ENCODE measurements at places on chromosomes 4 and X.

DNA sequence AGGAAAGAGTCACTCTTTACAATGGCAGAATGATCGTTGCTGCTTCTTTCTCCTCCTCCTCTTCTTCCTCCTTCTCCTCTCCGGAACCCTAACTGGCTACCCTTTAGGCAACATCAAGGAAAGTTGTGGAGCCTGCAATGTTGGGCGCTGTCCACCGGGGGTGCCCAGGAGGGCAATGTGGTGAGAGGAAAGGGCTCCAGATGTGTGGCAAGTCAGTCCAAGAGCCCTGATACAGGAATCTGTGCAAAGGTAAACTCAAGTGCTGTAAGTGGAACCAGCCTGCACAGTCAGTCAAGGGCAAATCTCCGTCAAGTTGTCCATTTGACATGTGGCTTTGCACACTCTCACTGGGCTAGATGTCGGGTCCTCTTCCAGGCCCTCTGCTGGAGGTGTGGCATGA is 2.8 kb downstream of the RTL5 start:
- DNase-seq = no peak

DNA sequence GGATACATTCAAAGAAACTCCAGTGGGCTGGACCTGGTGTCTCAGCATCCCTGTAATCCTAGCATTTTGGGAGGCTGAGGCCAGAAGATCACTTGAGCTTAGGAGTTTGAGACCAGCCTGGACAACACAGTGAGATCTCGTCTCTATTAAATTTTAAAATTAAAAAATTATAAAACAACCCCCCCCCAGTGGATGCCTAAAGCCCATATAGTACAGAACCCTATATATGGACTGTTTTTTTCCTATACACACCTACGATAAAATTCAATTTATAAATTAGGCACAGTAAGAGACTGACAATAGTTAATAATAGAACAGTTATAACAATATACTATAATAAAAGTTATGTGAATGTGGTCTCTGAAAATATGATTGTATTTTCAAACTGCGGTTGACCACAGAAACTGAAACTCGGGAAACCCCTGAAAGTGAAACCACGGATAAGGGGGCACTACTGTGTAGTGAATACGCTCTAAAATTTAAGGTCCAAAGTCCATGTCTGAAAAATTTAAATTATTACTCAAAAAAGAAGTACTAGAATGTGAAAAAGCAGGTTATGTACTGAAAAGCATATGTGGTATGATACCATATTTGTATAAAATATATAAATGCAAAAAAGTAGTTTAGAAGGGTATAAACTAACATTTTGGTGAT is 2.0 kb downstream of the SMIM14 start:
- no peak for DNase-seq

- DNase-seq = no peak
Observed at GRCh38 chrX:87808576-87809243, 291.1 kb downstream of the KLHL4 start.

GRCh38 chr4:40340030-40340429 is 4.9 kb downstream of the CHRNA9 start:
- no peak for DNase-seq

DNA sequence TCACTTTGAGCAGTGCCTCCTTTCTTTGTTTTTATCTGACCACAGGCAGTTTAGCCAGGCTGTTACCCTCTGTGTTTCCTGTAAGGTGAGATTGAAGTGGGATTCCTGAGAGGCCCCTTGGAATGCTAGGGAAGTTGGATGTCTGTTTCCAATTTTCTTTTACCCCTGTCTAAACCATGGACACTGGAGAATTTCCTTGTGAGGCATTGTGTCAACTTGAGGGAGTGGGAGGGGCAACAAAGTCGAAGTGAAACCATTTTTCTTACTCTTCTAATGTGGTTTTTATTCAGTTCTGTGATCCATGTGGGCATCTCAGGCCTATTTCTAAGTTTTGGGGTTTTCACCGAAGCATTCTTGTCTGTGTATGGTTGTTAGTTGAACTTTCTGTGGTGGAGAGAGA is 296.1 kb upstream of the UGT8 start:
- no peak for DNase-seq

GRCh38 chrX:41449615-41450014 is 2.5 kb downstream of the NYX start:
- DNase-seq = no peak

- DNase-seq = no peak
Observed at GRCh38 chr4:133162941-133163340, 13.8 kb downstream of the PCDH10 start.

DNA sequence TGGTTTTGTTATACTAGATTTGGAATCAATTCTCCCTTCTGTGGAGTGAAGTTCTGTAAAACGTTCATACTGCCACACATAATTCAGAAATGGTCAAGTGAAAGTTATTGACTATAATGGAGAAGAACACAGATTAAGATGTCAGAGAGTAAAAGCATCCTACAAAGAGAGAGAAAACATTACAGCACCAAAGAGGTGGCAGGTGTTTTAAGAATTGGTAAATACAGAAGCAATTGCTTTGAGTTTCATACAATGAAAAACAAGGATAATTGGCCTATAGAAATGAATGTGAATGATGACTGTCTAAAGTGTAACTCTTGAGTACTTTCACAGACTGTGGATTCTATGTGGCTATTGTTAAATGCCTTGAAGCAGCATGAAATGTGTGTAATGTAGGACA is 435.6 kb upstream of the SMIM31 start:
- DNase-seq = no peak

- DNase-seq = no peak
Observed at GRCh38 chrX:156008915-156009314, 11.4 kb downstream of the IL9R start.

DNA sequence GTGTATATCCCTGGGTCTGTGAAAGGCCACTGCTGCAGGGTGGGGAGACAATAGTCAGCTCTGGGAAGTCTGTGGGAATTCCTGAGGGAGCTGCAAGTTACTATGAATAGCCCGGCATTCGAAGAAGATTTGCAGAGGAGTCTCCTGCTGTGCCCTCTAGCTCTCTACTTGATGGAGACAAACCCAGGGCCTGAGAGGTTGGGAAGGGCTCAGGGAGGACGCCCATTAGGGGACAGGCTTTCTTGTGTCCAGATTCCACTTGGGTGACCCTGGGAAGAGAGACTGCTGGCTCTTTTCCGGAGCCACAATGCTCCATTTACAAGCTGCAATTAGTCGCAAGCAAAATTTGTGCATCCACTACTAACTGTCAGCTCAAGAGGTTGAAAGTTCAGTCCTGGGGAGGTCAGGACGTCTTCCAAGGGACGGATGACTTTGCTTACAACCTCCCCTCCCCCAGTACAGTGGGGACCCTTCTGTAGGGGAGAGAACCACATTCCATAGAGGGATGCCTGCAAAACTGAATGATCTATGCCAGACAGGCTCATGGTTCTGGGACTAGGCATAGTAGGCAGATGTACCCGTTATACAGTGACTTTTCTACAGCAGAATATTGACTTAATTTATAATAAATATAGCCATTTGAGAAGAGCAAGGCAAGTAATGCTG is 48.2 kb upstream of the PHOX2B start:
- no peak for DNase-seq

DNA sequence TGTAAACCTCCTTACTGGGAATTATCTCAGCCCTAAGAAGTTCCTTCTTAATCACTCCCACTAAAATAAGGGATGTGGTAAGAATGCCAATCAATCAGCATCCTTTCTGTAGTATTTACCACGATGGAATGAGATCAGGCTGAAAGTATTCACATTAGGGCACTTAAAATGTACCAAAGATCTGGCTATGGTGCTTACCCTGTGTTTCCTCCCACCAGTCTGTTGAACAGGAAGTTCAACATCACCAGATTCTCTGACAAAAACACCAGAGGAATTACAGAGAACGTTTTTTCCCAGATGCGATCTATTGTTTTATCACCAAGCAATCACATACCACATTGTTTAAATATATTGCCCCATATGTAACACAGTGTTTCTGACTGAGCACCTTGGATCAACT is 2.1 kb upstream of the CLCN3 start:
- DNase-seq = no peak

- DNase-seq = no peak
Observed at GRCh38 chr4:5892323-5893003, 423 bp downstream of the CRMP1 start.

DNA sequence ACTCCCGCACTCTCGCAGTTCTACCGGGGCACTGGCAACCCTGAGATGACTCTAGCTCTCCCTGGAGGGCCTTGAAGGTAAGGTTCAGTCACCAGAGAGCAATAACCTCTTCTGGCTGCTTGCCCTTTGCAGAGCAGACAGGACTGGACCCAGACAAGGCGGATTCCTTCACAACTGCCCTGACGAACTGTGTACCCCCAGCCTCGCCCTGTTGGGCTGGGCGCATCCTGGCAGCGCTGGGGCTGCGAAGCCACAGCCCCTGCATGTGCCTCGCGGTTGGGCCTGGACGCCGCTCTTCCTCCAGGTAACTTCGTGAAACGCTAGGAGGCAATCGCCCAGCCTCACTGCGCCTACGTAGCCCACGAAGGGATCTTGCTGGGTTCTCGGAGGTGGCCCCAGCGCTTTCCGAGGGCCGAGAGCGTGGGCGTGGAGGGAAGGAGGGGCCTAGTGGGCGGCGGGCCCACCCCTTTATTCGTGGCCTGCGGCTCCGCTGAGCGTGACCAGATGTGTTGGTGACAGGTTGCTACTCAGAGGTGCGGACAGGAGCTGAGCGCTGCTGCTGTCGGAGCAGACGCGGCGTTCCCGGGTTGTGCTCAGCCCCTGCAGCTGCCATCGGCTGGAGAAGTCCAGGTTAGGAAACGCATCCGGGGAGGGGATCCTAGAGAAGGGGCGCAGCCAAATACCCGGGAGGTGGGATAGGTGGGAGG is 1.9 kb upstream of the MAMLD1 start:
- DNase-seq = no peak

GRCh38 chrX:14920196-14920595 is 47.0 kb downstream of the MOSPD2 start:
- DNase-seq = no peak

DNA sequence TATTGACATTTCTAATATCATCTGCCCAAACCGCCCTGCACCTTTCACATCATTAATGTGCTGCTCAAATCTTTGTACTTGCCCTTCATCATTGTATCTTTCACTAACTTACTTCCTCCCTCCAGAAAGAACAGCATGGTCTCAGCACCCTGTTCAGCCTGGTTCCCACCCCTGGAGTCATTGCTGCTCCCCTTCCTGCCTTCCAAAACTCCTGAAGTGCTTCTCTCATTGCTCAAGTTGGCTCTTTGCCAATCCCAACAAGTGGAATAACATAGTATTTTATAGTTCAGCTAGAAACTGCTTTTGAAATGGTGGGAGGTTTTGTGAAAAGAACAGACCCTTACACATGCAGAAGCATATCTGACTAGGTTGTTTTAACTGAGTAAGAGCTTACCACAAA is 14.0 kb upstream of the TTC29 start:
- no peak for DNase-seq

GRCh38 chr4:109383823-109384222 is 49.8 kb upstream of the SEC24B start:
- DNase-seq = no peak

GRCh38 chr4:72110886-72111285 is 79.1 kb downstream of the NPFFR2 start:
- DNase-seq = no peak

DNA sequence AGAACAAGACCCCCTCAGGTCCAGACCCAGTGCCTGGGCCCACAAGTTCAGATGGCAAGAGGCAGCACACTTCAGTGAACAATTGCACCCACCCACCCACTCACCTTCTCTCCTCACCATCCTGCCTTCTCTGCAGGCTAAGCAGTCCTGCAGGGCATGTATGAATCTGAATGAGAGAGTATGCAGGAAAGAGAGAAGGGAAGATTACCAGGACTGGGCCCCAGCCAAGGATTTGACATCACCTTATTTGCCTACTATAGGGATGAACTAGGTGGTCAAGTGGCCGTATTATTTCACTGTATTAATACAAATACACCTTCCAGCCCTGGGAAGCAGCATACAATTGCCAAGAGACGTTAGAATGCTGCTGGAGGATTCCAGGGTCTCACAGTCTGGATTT is 2.1 kb upstream of the ZNF141 start:
- no peak for DNase-seq

DNA sequence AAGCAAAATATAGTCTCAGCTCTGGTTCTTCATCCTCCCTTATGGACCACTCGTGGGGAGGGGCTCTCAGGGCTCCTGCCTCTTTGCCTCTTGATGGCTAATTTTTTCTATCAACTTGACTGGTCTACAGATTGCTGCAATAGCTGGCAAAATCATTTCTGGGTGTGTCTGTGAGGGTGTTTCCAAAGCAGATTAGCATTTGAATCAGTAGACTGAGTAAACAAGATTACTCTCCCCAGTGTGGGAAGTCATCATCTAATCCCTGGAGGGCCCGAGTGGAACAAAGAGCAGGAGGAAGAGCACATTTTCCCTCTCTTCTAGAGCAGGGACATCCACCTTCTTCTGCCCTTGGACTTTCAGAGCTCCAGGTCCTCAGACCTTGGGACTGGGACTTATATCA is 153.5 kb downstream of the STK32B start:
- DNase-seq = no peak

- peak; percentile 29 for DNase-seq
Observed at GRCh38 chr4:141346144-141346543, 125.4 kb downstream of the ZNF330 start.

GRCh38 chr4:128675083-128675482 is 134.4 kb upstream of the JADE1 start:
- no peak for DNase-seq

DNA sequence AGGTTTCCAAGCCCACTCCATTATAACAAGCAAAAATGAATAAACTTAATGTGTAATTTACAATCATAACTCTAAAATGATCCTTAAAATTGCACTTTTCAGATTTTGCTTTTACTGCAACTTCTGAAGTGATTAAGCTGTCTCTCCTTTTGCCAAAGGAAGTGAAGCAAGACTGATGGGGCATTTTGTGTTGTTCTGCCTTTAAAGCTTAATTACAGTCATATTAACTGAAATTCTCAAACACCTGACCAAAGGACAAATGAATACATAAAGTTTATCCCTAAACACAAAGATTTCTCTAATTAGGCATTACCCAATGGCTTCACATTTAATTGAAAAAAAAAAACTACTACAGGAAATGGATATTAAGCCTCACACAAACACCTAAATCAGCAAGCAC is 101.8 kb downstream of the ATP11C start:
- DNase-seq = no peak

Measured in NCI-H1417 treated with DMSO at 0.1 percent for 48 hours (cell line).